ENCODE measurements at places on chromosomes 3 and 15.

DNA sequence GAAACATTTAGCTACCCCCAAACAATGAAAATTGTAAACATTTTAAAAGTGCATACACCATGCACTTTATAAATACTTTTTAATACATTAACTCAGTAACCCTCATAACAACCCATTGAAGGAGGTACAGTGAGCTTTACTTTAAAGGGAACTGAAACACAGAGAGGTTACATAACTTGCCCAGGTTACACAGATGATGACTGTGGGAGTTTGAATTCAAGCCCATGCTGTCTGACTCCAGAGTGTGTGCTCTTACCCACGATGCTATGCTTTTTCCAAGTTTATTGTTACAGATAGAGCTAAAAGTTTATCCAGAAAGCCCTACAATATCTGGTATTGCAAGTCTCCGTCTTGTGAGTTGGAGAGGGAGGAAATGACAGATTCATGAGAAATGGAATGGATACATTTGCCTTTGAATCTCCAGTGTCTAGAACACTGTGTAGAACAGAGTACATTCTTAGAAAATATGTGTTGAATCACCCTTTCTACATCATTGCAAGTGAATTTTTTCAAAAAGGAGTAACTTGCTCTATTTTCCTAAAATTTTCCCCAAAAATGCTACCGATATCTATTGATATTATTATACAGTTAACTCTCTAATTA, 428.3 kb downstream of the NAALADL2 start:
- DNase-seq = no peak

DNA sequence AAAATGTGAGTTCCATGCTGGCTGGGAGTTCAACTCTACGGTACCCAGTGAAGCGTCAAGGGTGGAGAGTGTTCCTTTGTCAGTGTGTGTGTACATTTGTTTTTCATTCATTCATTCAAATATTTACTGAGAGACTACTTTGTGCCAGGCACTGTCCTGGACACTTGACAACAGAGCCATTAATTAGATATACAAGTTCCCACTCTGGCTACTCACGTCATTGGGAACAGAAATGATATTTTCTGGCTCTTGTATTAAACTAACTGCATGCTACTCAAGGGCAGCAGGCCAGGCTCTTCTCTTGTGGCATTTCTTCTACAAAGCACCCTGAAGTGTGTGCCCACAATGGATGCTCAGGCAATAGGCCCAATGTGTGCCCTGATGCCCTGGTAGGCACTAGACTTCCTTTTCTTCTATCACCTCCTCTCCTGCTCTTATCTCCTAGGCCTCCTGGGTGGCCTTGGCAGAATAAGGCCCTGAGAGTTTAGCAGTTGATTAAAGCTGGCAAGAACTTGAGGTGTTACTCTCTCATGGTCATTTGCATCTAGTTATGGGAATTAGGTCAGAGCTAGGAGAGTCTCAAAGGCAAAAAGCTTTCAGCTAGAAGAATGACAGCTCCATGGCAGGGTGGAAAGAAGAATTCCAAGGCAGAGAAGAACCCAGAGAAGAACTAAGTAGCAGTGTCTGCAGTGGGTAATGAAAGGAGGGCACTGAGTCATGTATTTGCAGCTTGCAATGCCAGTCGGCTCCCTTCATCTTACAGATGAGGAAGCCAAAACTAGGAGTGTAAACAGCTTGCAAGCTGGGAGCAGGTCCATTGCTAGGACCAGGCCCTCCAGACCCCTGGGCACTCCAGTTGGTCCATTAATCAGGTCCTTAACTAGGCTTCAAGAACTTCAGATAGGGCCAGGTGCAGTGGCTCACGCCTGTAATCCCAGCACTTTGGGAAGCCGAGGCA, 14.0 kb upstream of the SMAD3 start:
- no peak for DNase-seq

- DNase-seq = peak; percentile 65
Measured at GRCh38 chr15:31391687-31392671, 65.3 kb downstream of the KLF13 start.

DNA sequence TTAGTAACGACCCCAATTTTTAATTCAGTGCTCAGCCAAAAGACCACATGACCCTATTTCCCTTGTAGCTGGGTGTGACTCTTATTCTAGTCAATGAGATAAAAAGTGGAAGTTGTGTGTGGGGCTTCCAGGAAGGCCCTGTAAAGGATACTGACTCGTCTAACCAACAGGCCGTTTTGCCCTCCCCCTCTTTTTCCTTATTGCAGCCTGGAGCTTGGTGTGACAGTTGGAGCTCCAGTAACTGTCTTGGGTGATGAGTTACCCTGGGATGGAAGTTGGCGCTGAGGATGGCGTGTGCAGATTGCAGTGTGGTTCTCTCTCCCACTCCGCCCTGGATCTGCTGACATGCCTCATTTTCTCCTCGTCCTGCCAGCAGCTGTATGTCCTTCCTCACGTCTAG, 209.3 kb upstream of the PROK2 start:
- DNase-seq = no peak

DNA sequence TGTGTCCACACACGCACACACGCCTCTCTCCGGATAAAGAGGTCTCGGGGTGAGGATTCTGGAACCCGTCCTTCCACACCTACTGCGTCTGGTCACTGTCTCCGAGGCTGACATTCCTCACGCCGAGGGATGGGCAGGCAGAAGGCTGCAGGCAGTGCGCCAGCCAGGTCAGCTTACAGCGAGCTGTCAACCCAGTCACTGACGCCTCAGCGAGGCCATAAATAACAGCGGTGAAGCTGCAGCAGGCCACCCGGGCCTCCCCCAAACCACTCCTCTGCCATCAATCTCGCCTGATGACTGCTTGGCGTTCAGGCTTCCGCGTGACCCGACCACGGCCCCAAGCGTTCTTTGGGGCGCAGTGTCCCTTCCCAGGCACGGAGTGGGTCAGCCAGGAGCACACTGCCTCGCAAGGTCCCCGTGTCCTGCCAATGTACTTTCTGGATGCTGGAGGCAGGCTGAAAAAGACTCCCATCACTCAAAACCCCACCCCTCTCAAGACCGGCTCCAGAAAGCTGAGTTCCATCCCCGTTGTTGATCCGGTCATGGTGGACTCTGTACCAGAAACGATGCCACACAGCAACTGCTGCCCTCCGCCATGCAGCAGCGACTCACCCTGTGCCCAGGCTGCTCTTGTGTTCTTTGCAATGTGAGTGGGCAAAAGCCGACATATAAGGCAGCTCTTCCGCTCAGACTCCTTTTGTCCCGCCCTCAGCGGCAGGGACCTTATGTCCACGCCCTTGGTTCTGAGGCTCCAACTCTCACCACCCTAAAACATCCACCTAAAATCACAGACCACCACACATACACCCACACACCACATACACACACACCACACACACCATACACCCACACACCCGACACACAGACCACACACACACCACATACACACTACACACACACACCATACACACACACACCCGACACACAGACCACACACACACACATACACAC, 27.1 kb downstream of the CPN2 start:
- no peak for DNase-seq

GRCh38 chr3:62084558-62084957, 288.8 kb downstream of the FEZF2 start:
- no peak for DNase-seq

DNA sequence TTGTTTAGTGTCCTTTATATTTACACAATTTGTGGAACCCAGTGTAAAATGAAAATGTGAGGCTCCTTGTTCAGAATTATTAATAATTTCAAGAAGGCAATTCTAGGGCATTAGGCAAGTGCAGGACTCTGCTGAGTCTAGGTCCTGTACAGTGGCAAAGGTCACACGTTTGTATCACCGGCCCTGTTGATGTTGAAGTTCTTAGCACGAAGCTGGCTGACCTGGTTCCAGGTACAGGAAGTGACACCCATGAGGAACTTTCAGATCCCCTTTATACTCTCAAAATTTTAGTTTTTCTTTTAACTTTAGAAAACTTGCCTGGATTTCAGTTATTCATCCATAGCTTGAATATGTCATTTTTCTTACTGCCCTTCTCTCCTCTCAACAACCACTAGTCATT, 349.4 kb downstream of the CNTN6 start:
- DNase-seq = no peak

DNA sequence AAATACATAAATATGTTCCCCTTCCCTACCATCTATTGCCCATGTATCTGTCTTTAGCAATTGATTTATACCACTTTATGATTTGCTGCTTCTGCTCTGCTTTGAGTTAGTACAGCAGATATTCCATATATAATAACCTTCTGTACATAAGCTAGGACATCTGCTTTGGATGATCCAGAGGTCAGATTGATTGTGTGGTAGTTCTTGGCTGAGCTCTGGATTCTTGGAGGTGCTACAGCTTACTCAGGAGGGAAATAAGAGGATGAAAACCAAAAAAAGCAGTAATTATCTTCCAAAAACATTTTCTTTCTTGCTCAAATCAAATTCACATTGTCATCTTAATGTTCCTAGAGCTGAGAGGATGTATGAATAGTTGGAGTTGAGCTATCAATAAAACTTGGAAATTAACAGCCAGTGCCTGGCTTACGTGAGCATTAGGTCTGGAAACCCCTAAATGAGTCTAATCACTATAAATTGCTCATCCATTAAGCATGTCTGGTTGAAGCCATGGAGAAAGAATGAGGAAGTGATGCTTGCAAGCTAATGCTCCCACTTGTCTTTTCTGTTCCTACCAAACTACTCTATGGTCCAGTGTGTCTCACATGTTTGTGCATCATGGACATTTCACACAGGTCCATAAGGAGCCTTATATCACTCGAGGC, 36.3 kb upstream of the TMEM42 start:
- no peak for DNase-seq
